ENCODE measurements at places on chromosomes 16 and 17. TPM values are rescaled to one million over a fixed set of nuclear protein-coding genes. Genes with fewer than 3 reads are reported as not detected.

GRCh38 chr16:30418350-30419181, 11.2 kb downstream of the ZNF771 start:
- H3K4me1 ChIP-seq: no peaks in the 10 kb centered on the region
- no peak overlapping the region for H3K27ac ChIP-seq
- peaks cover 44% of the 10 kb centered on the region for H3K36me3 ChIP-seq
- DNase-seq: no peak
- peak overlapping the region; percentile 70 for H3K4me3 ChIP-seq
- H3K27me3 ChIP-seq: no peaks in the 10 kb centered on the region

DNA sequence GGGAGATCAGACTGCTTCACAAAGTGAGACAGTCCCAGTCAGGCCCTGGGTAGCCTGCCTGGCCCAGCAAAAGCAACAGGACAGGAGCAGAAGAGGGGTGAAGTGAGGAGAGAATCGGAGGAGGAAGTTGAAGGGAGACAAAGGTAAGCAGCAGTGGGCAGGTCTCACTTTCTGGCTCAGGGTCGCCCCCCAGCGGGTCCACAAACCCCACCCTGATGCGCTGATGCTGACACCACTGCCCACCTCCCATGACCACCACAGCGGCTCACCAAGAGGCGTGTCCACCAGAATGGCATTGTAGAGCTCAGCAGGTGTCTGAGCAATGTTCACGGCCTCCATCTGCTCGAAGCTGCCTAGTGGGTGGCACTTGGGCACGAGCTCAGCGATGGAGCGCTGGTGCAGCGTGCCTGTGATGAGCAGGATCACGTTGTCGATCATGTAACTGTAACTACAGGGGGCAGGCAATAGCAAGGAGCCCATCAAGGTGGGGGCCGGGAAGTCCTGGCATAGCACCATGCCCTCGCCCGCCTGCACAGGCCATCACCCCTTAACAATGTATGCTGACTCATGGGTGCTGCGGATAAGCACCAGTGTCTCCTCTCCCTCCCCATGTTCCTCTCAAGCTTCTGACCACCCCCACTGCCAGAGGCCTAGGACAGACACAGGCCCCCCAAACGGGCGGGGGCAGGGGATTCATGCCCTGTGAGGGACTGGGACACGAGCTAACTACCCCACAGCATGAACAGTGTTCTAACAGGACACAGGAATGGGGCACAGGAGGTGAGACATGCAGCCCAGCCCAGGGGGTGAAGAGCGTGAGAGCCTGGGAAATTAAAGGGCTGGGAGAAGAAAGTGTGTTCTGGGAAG, 13.6 kb downstream of the HSD11B2 start:
- peak; percentile 74 for DNase-seq
- H3K4me1 ChIP-seq: no peaks in the 10 kb centered on the region
- no peaks in the 10 kb centered on the region for H3K27me3 ChIP-seq
- H3K36me3 ChIP-seq: peaks cover 19% of the 10 kb centered on the region

- H3K27me3 ChIP-seq: peaks cover 21% of the 10 kb centered on the region
- H3K4me3 ChIP-seq: no peak overlapping the region
- H3K4me1 ChIP-seq: no peaks in the 10 kb centered on the region
- no peak overlapping the region for H3K27ac ChIP-seq
- DNase-seq: peak; percentile 91
Observed at GRCh38 chr16:30028438-30029076, 2.5 kb downstream of the TLCD3B start.

GRCh38 chr17:3848229-3848835, 2.3 kb upstream of the NCBP3 start:
- no peak overlapping the region for H3K4me3 ChIP-seq
- no peak for DNase-seq
- no peaks in the 10 kb centered on the region for H3K27me3 ChIP-seq
- peaks cover 5% of the 10 kb centered on the region for H3K4me1 ChIP-seq

DNA sequence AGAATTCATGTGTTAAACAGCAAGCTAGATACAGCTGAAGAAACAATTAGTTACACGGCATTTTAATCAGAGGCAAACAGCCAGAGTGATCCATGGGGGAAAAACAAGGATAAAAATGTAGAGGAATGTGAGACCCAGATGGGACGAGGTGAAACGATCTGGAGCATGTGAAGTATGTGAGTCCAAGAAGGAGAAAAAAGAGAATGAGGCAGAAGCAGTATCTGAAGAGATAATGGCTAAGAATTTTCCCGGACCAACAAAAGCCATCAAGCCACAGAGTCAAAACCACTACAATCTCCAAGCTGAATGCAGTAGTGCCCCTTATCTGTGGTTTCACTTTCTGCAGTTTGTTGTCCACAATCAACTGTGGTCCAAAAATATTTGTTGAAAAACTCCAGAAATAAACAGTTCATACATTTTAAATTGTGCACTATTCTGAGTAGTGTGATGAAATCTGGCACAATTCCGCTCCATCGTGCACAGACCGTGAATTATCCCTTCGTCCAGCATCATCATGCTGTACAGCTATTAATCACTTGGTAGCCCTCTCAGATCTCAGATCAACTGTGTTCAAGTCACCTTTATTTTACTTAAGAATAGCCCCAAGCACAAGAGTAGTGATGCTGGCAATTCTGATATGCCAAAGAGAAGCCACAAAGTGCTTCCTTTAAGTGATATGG, 18.8 kb downstream of the MYH10 start:
- no peaks in the 10 kb centered on the region for H3K27me3 ChIP-seq
- DNase-seq: no peak
- H3K36me3 ChIP-seq: peaks cover 82% of the 10 kb centered on the region
- H3K27ac ChIP-seq: no peak overlapping the region

- no peaks in the 10 kb centered on the region for H3K36me3 ChIP-seq
- peaks cover 4% of the 10 kb centered on the region for H3K4me1 ChIP-seq
- peaks cover 65% of the 10 kb centered on the region for H3K27me3 ChIP-seq
- no peak for DNase-seq
Observed at GRCh38 chr16:24203675-24204074, 52.5 kb upstream of the CACNG3 start.

Gene MYH2
- total RNA-seq: not detected

Gene SSTR5
- 1.5 TPM for total RNA-seq

All from endodermal cell (in vitro differentiated cells).